Tibial nerve (tissue), 4 donors: ENCODE measurements at places on chromosomes 11 and 22. TPM values are rescaled to one million over a fixed set of nuclear protein-coding genes. Genes with fewer than 3 reads are reported as not detected.

DNA sequence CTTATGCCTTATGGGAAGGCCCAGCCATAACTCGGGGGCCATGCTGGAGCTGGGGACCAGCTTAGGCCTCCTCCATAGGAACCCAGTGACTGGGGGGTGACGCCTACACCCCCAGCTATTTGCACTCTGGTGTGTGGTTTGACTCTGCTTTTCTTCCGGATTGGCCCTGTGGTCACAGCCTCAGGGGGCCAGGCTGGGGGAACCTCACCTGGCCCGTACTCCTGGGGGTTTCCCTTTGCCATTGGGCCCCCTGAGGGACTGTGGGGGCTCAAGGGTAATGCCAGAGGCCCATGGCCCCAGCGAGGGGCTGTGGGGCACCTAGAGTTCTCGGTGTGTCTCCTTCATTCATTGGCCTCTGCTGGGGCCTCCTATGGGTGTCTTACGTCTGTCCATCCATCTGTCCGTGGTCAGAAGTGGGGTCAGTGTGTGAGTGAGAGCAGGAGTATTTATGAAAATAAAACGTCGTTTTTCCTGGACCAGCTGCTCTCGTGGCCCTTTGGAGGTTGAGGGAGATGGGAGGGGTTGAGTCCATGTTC lies 6.3 kb upstream of the SH3BP1 start:
- no peak for DNase-seq

GRCh38 chr11:116176484-116177005 lies 596.2 kb downstream of the BUD13 start:
- DNase-seq = no peak

GRCh38 chr11:43845816-43846215 lies 34.8 kb upstream of the ALKBH3 start:
- DNase-seq = no peak

Gene PRG3
- not detected for total RNA-seq

Gene TMEM191B
- total RNA-seq = 2.4 TPM

Gene KRTAP5-7
- total RNA-seq = 1.3 TPM

Gene DEUP1
- total RNA-seq = not detected

Gene DGCR6
- total RNA-seq = 6.6 TPM

Gene SYT8
- 1.0 TPM for total RNA-seq

Gene TRIM51G
- total RNA-seq = not detected
